Mononuclear cell (primary cell): ENCODE measurements at places on chromosomes 13 and 19. TPM values are rescaled to one million over a fixed set of nuclear protein-coding genes. Genes with fewer than 3 reads are reported as not detected.

VSTM2B gene
- not detected for total RNA-seq

ATP4A gene
- not detected for total RNA-seq

OR7C1 gene
- total RNA-seq = not detected

IQCN gene
- total RNA-seq = 7.7 TPM

SKA3 gene
- total RNA-seq = 19.7 TPM

CERS1 gene
- total RNA-seq = not detected

PSMD8 gene
- 88.1 TPM for total RNA-seq

CPAMD8 gene
- total RNA-seq = 4.0 TPM

CYP2S1 gene
- total RNA-seq = 2.1 TPM

GAPDHS gene
- not detected for total RNA-seq

PIK3R2 gene
- 3.7 TPM for total RNA-seq

ZSCAN1 gene
- not detected for total RNA-seq

CLDN10 gene
- total RNA-seq = not detected

CIC gene
- 36.0 TPM for total RNA-seq

GFY gene
- total RNA-seq = not detected
